ENCODE measurements at places on chromosomes 4 and X.

- DNase-seq: no peak
Measured at GRCh38 chr4:86401826-86402225, 42.0 kb upstream of the MAPK10 start.

- peak; percentile 8 for DNase-seq
Measured at GRCh38 chrX:7088968-7089615, 58.4 kb upstream of the STS start.

GRCh38 chr4:4245172-4245571, 2.9 kb downstream of the TMEM128 start:
- no peak for DNase-seq

- no peak for DNase-seq
Measured at GRCh38 chr4:20333141-20333715, 81.5 kb downstream of the SLIT2 start.

- DNase-seq: no peak
Measured at GRCh38 chrX:48598614-48599013, 1.3 kb downstream of the WDR13 start.

DNA sequence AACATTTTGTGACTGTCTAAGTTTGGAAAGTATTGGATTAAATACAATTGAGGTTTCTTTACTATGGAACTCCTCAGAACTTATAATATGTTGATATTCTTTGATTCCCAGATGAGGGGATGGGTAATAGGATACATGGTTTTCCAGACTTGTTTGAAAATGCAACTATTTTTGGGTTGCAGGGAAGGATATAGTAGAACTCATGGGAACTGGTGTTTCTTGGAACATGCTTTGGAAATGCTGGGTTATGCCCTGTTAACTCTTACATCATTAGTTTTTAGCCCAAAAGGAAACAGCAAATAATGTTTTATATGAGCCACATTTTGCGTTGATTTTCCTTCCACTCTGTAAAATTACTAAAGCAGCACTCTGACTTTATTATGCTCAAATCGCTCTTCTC, 41.9 kb downstream of the HPF1 start:
- no peak for DNase-seq

GRCh38 chr4:185993328-185993973, 75.5 kb upstream of the TLR3 start:
- DNase-seq: no peak

All from activated T-cell treated with anti-CD3 and anti-CD28 coated beads for 48 hours (primary cell).